ENCODE measurements at places on chromosomes 13 and 19. TPM values are rescaled to one million over a fixed set of nuclear protein-coding genes. Genes with fewer than 3 reads are reported as not detected.

DNA sequence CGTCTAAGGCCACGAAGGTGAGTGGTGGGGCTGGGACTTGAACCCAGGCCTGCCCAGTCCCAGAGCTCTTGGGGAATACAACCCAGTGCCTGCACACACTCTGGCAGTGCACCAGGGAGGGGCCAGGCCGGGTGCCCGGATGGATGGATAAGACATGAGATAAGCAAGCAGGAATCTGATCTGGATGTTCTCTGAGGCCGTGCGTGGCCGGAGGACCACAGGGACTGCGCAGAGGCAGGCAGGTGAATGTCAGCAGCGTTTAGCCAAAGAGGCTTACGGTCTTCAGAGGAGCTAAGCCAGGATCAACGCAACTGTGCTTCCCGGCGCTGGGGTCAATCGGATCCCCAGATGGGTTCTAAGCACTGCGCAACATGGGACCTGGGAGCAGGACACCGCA is 1.5 kb downstream of the ZNF787 start:
- no peak for DNase-seq

GRCh38 chr13:110232756-110233155 is 74.2 kb downstream of the COL4A1 start:
- DNase-seq, result no peak

GRCh38 chr19:36008336-36008978 is at the start of gene SYNE4:
Gene SYNE4, minus strand, starts transcription at chr19:36008813. Its CDS starts 132 bp downstream, at chr19:36008681.
- no peak for DNase-seq

DNA sequence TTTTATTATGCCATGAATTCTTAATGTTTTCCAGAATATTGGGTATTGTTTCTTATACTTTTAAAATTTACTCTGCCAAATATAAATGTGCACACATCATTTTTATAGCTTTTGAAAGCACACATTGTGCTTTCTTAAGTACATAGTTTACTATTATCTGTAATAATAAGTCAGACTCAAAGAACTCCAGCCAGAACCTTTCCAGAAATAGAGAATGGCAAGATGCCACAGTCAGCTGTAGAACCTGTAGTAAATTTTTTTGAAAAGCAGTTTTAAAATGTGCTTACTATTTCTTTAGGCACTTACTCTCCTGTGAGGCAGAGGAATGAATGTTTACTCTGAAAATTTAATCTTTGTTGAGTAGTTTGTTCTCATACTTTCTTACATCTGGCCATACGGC is 1287.1 kb downstream of the PCDH9 start:
- no peak for DNase-seq

- DNase-seq, result no peak
Observed at GRCh38 chr13:20373861-20374260, 141.7 kb upstream of the GJB6 start.

DNA sequence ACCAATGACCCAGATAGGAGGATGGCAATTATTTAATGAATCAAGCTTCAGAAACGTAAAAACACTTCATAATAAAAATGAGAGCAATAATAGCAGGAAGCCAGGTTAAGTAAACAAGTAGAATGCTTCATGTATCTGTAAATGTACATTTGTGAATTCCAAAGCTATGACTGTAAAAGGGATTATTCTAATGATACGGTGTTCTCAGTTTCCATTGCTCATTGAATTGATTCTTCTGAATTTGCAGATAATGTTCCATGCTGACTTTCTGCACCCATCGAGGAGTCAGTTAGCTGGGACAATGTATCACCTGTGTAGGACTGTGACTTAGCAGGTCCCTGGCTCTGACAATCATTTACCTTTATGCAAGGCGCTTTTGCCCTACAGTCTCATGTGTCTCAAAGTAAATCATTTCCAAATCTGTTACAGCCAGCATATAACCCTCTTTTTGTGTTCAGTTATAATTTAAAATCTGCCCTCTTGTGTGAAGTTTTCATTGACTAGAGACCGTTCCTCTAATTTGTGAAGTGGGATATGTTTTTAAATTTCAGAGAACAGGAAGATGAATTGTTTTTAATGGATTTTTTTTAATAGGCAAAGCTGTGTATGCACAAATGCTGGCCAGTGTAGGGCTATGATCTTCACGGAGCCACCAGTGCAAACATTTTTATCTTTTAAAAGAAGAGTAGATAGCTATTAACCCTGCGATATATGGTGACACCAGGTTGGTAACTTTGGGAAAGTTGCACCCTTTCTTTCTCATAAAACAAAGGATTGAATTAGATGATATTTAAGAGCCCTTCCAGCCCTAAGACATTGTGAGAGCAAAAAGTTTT is 267.1 kb downstream of the KLF5 start:
- DNase-seq, result no peak

GRCh38 chr19:29574510-29574909 is 31.6 kb upstream of the POP4 start:
- no peak for DNase-seq

DNA sequence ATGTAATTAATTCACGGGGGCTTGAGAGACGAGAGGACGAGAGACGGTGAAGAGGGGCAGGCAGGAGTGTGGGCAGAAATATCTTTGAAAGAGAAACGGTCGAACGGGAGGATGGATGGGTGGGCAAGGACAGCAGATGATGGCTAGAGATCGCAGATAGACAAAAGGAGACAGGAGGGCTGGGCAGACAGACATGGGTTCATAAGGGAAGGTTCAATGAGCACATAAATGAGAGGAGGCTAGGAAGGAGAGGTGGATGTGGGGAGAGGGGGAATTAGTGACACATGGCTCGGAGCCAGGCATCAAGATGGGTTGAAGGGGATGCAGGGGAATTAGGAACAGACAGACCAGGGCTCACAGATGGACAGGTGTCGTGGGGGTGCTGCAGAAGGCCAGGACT is 1.1 kb downstream of the SYT3 start:
- no peak for DNase-seq

DNA sequence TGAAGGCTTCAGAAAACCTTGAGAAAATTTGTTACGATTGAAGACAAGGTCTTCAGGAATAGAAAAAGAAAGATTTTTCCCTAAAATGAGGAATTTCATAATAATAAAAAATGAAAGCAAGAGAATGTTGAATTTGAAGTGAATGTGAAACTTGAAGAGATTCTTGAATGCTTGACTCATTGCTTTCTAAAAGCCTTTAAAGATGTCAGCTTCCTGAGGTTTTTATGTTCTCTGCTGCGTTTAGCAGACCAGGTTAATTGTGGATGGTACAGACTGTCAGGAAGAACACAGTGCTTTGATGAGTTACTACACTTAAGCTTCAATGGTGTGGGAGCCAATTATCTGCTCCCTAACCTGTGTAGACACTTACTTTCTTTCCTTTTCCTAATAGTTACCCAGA is 96.3 kb upstream of the FNDC3A start:
- no peak for DNase-seq

GRCh38 chr13:77323858-77324257 is 3.0 kb downstream of the MYCBP2 start:
- no peak for DNase-seq

DNA sequence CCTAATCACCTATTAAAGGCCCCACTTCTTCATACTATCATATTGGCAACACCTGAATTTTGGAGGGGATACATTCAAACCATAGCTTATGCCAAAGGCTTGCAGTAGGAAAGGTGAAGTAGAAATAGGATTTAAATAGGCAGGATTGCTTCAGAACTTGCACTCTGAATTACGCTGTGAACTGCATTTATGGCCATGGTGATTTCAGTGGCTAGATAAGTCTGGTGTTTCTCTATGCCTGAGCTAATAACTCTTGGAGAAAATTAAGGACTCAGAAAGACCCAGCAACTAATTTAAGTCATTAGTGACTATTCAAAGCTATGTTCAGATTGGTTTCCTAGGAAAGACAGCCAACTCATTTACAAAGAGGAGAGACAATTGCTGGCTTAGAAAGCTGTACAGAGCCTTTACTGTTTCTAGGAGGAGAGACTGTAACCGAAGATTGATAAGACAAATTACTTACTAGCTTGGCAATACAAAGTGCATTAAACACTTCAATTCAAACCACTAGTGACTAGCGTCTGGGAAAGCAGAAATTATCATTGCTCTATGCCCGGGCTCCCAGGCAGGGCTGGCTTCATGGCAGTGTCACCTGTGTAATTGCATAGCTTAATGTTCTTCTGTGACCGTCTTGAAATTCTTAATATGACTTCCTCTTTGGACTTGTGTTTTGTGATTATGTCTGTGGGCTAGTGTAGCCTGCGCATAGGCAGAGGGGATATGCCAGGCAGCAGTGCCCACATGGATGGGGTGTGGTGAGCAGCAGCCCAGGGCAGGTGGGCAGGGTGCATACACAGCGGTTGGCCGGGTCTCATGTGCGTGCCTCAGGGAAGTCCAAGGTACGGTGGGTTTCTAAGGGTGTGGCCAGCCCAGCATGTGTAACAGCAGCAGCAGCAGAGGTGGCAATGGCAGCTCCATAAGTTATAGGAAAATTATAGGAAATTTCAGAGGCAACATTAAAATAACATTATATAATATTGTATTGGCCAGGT is 60.1 kb downstream of the KL start:
- no peak for DNase-seq

- no peak for DNase-seq
Observed at GRCh38 chr13:95360052-95360451, 58.8 kb upstream of the ABCC4 start.

DNA sequence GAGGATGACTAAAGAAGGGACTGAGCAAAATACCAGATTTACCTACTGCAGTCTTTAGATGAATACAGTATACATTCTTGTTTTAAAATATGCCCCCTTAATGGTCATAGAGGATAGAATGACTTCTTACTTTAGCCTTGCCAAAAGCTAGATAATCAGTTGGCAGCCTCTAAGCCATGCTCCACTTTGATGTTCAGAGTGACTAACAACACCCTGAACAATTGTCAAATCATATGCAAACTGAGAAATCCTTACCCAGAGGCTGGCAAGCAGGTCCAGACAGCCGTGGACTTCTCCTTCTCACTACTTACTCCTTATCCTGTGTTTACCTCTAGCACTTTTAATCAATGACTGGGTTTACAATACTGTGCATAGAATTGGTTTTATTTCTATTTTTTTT is 23.6 kb upstream of the PHF11 start:
- DNase-seq, result no peak

- DNase-seq, result no peak
Observed at GRCh38 chr13:24356270-24356669, 46.9 kb downstream of the C1QTNF9 start.

GRCh38 chr19:17830567-17831418 is 9.5 kb upstream of the INSL3 start:
- DNase-seq, result peak; percentile 40

DNA sequence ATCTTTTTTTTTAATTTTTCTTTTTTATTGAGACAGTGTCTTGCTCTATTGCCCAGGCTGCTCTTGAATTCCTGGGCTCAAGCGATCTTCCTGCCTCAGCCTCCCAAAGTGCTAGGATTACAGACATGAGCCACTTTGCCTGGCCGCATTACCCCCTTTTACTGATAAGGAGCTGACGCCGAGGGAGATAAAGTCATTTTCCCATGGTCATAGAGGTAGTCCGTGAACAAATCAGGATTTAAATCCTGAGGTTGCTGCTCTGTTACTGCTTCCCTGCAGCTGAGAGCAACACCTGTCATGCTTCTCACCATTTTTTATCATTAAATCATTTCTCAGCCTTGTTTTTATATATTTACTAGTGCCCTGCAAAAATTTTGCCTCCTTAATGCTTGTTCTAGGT is 7.4 kb downstream of the CYSLTR2 start:
- no peak for DNase-seq

DNA sequence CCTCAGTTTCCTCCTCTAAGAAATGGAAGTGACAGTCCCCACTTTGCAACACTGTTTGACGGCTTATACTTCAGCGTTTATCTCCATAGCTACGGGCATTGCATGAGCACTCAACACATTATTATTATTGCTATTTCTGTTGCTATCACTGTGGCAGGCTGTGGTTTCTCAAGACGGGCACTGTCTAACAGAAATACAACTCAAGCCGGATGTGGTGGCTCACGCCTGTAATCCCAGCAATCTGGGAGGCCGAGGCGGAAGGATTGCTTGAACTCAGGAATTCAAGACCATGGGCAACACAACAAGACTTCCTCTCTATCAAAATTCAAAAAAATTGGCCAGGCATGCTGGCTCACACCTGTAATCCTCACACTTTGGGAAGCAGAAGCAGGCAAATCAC is 4.9 kb upstream of the ZSWIM4 start:
- DNase-seq, result no peak

- no peak for DNase-seq
Observed at GRCh38 chr19:31023038-31023437, 326.2 kb downstream of the TSHZ3 start.

DNA sequence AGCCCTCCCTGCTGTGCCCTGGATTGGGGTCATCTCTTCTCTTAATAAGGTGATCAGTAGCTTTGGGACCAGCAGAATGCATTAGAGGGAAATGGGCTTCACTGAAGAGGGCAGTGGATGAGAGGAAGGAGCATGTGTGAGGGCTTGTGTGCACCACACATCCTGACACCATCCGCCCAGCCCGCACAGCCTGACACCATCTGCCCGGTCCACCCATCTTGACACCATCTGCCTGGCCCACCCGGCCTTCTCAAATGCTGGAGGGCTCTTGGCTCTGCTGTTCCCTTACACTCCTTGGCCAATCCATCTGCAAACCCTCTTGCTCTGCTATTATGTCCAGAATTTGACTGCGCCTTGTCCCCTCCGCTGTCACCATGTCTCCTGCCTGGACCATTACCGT is 41.8 kb downstream of the BICRA start:
- DNase-seq, result no peak

DNA sequence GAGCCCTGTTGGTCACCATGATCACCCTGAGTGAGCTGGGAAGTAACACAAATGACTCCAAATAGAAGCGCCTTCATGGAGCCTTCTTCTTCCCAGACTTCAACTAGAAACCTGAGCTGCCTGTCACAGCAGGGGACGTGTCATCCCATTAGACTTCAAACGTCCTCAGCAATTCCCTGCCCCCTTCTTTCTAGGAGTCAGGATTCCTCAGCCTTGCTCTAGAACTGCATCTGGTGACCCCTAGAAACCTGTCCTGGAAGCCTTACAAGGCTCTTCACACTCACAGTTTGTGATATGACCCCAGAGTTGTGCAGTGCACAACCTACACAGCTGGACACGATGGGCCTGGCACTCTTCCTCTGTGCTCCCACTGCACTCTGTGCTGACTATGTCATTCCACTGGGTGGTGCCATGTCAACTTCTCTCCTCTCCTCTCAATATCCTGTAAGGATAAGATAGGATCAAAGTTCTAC is 23.6 kb upstream of the TTYH1 start:
- DNase-seq, result peak; percentile 32

- no peak for DNase-seq
Observed at GRCh38 chr19:38691938-38692457, 44.5 kb downstream of the ACTN4 start.

The LILRB5 gene
- total RNA-seq, result not detected

The CASP14 gene
- total RNA-seq, result not detected

The PRRG2 gene
- total RNA-seq, result 1.9 TPM

The SULT2A1 gene
- total RNA-seq, result not detected

The SYT3 gene
- total RNA-seq, result 1.8 TPM

The ZNF428 gene
- total RNA-seq, result 65.7 TPM

The ICAM5 gene
- total RNA-seq, result 6.9 TPM

The SPRED3 gene
- 6.2 TPM for total RNA-seq

The SIGLEC11 gene
- not detected for total RNA-seq

The REX1BD gene
- 61.4 TPM for total RNA-seq

The KIR2DL4 gene
- not detected for total RNA-seq

The MIDN gene
- 156 TPM for total RNA-seq

The DNMT1 gene
- 371 TPM for total RNA-seq

The GRK1 gene
- not detected for total RNA-seq

The IGSF23 gene
- total RNA-seq, result not detected
